ENCODE measurements at places on chromosomes 2 and 18.

DNA sequence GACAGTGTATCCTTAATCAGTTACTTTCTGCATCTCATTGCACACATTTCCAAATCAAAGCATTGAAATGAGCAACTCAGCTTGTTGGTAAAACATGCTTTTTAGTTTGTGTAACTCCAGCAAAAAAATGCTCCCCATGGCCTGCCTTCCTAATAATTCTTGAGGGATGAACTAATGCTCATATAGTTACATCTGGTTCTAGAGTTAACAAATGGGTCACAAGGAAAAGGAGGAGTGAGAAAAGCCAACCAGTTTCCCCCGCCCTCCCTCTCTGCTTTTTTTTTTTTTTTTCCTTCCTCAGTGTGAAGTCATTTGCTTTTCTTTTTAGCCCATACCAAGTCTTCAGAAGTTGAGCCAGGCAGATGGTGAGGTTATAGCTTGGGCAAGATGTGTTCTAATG lies 231.7 kb downstream of the MTX2 start:
- DNase-seq = no peak

DNA sequence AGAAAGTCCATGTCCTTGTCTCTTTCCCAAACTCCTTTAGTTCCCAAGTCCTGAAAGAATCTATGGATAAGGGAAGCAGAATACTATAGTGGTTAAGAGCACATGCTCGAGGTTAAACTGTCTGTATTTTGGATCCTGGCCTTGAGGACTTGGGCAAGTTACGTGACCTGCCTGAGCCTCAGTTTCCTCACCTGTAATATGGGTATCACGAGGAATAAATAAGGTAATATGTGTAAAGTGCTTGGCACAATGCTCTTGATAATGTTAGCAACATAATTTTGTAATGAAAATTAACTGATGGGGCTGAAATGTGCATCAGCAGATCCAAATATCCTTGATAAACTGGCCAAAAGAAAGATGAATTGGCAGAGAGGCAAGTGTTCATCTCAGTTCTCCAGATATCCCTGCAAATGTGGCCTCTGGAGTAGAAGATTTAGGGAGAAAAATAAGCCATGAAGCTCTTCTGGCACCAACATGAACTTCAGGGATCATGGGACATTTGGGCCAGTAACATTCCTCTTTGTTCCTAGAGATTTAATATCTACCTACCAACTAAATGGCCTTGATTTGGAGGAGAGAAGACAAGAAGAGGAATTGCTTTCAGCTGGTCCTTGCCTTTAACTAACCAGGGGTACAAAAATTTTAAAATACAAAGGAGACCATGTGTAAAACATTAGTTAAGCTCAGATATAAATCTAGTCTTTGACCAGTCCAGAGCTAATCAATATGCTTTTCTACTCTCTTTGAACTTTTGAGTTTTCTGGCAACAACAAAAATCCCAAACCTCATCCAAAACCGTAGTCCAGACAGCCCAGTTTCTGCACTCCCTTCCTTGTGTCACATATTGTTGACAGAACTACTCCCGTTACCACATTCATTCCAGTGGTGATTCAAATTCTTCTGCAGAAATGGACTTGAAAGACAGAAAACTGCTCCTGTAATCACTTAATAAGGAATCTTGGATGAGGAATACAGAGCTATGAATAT lies 52.7 kb upstream of the EML4 start:
- no peak for DNase-seq

- DNase-seq = no peak
Observed at GRCh38 chr2:58039170-58039611, 7.4 kb upstream of the VRK2 start.

DNA sequence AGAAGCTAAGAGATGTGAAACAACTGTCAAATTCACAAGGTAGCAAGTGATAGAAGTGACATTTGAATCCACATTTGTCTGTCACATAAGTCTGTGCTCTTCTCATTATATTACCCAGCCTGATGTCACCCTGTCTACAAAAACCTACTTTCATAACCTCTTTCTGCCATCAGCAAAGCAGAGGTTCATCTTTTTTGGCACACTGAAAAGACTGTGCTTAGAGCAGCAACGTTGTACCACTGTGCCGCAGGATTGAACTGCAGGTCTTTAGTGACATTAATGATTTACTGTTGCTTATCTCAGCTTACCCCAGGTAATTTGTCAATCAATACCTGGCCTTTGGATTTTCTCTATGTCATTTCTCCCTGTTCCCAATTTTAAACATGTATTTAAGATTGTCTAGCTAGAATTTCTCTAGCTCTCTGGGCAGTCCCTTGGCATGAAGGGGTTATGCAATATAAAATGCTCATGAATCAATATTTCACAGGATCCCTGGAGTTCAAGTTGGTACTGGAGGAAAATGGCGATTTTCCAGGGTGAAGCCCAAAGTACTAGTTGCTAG lies 31.4 kb upstream of the TDRD15 start:
- no peak for DNase-seq

- DNase-seq = peak; percentile 4
Observed at GRCh38 chr2:205868773-205869333, 186.6 kb downstream of the NRP2 start.

DNA sequence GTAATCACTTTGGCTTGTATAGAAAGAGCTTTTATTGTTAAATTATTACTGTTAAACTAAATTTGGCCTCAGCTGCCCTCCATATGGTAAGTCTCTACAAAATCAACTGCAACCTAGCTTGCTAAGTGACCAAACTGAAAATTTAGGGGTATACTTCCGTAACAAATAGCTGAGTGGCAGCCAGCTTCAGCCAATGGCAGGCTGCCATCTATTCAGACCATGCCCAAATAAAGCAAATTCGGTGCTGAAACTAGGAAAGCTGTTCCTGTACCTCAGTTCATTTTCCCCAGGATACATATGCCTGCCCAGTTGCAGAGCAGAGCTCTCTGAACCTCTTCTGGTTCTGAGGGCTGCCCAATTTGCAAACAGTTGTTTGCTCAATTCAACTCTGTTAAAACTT lies 94.8 kb downstream of the EML6 start:
- DNase-seq = no peak

GRCh38 chr2:143550500-143550899 lies 421.3 kb downstream of the ARHGAP15 start:
- no peak for DNase-seq

GRCh38 chr2:189372688-189373257 lies 68.5 kb upstream of the WDR75 start:
- no peak for DNase-seq

GRCh38 chr2:71253476-71253875 lies 26.6 kb upstream of the PAIP2B start:
- DNase-seq = no peak

GRCh38 chr2:113230531-113230930 lies 48.2 kb downstream of the PAX8 start:
- DNase-seq = no peak

DNA sequence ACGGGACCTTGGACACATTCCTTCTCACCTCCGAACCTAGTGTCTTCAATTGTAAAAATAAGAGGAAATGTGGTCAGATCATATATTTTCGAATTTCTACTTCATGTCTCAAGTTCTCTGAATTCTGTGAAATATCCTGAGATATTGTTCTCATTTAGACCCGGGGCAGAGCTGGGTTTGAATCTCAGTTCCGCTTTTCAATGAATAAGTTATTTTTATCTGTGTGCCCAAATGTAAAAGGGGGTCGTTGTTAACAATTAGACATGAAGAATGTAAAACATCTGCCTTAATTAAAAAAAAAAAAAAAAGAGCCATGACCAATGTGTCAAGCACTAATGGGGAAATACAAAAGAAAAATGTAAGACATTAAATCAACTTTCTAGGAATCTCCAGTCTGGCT lies 48.9 kb upstream of the BCL11A start:
- DNase-seq = no peak

DNA sequence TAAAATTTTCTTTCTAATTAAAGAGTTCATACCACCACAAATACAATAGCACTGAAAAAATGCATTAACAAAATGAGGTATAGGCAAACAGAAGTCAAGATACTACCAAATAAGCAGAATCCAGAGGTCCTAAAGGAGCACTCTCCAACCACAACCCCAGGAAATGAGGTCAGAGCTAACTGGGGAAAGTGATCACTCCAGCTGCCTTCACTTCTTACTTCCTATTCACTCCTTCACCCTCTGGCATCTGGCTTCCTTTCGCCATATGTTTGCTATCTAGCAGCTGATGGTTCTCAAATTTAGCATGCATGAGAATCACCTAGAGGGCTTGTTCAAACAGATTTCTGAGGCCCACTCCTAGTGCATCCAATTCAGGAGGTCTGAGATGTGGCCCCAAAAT lies 212.6 kb upstream of the ACVR2A start:
- DNase-seq = no peak

DNA sequence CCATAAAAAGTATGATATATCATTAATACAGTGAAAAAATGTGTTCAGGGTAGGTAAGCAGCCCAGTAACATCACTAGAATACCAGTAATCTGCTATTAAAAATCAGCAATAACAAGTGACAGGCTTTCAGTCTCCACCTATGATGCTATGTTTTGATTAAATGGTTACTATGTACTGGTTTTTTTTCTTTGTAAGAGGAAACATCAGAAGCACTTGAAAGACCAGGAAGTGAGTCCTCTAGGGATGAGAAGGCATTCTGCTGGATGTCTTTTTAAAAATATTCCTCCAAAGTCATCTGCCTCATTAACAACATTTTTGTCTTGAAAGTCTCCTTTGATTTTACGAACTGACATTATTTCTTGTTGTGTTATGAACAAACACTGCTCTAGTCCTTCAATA lies 136.0 kb upstream of the FAM98A start:
- no peak for DNase-seq

DNA sequence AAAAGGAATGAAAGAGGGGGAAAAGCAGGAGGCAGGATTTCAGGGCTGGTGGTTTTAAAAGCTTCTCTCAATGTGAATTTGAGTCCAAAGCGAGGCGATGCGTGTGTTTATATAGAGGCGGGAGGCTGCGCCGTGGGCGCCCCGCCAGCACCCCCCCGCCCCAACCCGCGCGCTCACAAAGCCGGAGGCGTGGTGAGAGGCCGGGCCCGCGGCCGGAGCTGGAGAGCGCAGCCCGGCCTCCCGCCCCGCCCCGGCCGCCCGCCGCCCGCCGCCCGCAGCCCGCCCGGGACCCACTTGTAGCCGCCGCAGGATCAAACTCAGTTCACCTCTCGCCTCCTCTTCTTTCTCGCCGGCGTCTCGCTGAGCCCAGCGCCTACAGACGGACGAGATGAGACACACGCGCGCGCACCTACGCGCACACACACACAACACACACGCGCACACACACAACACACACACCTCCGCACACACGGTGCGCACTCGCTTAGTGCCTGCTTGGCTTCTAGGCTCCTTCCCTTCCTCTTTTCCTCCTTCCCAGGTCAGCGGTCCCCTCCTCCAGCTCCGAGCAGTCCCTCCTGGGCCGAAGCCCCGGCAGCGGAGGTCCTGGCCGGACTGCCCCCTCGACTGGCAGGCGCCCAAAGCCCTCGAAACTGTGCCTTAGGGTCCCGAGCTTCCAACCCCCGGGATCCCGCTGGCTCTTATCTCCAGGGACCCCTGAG lies 1.3 kb upstream of the CYP26B1 start:
- no peak for DNase-seq

DNA sequence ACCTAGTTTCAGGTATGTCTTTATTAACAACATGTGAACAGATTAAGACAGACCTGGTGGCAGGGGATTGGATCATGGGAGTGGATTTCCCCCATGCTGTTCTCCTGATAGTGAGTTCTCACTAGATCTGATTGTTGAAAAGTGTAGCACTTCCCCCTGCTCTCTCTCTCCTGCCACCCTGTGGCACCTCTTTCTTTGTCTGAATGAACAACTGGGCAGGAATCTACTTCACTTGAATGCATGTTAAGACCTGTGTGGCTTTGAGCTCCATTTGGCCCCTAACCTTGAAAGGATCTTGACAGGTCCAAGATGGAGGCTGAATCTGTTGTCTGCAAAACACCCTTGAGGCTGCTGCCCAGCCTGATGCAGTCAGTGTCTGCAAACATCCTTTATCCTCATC lies 194.4 kb downstream of the RNF144A start:
- DNase-seq = no peak

GRCh38 chr2:12183032-12183645 lies 436.7 kb downstream of the LPIN1 start:
- no peak for DNase-seq

DNA sequence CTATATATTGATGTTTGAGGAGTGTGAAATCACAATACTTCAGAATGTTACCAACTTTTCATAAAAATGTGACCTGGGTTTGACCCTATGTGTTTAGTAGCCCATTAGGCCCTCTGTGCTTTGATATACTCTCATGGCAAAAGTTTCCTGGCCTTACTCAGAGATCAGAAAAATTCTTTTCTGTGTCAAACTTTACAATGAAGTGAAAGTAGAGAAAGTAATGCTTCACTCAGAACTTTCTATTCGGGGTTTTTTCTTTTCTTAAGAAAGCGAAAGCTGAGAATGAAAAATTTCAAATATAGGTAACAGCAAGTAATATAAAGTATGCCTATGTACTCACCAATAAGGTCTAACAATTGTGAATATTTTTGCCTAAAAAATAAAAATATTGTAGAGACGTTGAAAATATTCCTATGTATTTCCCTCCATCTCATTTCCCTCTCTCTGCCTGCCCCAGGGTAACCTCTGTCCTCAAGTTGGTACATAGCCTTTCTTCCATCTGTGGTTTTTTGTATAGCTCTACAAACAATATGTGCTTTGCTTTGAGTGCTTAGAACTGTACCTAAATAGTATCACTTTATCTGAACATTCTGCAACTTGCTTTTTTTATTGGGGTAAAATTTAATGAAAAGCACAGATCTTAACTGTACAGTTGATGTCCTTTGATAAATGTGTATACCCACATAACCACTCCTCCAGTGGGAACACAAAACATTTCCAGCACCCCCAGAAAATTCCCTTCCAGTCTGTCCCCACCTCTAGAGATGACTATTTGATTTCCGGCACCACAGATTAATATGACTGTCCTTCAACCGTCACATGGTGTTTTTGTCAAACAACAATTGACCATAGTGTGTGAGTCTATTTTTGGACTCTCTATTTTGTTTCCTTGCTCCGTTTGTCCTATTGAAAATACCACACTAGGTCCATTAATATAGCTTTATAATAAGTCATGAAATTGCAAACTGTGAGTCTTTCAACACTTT lies 10.3 kb upstream of the ACKR3 start:
- DNase-seq = no peak

DNA sequence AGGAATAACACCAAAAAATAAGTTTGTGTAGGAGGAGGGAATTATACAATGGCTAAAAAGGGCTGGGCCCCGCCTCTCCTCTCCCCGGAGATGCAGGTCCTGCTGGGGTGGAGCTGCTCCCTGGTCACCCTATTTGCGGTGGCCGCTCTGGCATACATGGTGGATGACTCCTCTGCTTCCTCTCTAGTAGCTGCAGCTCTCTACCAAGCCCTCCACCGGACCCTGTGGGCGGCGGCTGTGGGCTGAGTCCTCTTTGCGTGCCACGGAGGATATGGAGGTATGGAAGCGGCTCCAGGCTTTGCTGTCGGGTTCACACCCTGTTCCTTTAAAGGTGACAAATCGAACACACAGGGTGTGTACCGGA lies 77.1 kb upstream of the SEC11C start:
- DNase-seq = no peak
